ENCODE measurements at places on chromosomes 13 and 19.

DNA sequence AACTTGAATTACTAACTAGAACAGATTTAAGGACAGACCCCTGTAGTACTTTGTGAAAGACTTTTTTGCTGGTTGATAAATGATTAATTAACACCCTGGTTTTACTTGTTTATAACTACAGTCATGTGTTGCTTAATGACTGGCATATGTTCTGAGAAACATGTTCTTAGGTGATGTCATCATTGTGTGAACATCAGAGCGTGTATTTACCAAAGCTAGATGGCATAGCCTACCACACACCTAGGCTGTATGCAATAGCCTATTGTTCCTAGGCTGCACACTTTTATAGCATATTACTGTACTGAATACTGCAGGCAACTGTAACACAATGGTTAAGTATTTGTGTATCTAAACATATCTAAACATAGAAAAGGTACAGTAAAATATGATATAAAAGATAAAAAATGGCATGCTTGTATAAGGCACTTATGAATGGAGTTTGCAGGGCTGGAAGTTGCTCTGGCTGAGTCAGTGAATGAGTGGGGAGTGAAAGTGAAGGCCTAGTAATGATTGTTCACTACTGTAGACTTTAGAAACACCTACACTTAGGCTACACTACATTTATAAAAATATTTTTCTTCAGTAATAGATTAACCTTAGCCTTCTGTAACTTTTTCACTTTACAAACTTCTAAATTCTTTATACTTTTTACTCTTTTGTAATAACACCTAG is 260.3 kb downstream of the KCNRG start:
- no peak for DNase-seq

GRCh38 chr13:111304041-111304544 is 16.3 kb upstream of the TEX29 start:
- no peak for DNase-seq

GRCh38 chr19:5676105-5676771 is 4.1 kb downstream of the MICOS13 start:
- DNase-seq, result no peak

- no peak for DNase-seq
These were observed 60.2 kb downstream of the GGACT start for GRCh38 chr13:100528353-100528752.

DNA sequence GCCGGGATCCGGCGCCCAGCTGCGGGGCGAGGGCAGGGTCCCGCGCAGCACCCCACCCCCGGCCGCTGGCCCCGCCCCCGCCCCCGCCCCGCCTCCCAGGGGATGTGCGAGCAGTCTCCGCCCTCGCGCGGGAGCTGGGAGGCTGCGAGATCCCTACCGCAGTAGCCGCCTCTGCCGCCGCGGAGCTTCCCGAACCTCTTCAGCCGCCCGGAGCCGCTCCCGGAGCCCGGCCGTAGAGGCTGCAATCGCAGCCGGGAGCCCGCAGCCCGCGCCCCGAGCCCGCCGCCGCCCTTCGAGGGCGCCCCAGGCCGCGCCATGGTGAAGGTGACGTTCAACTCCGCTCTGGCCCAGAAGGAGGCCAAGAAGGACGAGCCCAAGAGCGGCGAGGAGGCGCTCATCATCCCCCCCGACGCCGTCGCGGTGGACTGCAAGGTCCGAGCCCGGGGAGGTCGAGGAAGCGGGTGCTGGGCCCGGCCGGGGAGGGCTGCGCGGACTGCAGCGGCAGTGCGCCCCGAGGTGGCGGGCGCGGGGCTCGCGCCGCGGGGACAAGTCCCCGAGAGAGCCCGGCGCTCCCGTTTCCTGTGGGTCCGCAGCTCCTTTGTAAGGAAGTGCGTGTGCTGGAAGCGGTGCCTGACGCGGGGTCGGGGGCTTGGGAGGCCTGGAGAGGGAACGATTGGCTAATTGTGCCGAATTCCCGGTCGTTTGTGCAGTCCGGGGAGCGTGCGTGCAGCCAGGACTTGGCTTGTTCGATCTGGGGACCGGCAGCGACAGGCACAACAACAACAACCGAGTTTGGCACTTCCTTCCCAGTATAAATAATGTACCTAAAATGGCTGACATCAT is at the start of gene ITM2B:
TSS of gene ITM2B (plus strand) at position 161 of the 843 bp plus-strand sequence. CDS start at position 316, 155 bp downstream.
- no peak for DNase-seq

GRCh38 chr13:27971236-27971645 is 2.1 kb upstream of the CDX2 start:
- DNase-seq, result no peak
